ENCODE measurements at places on chromosomes 4 and X.
A peak's percentile ranks its signal among the peaks of the same experiment; 100 is the strongest.

DNA sequence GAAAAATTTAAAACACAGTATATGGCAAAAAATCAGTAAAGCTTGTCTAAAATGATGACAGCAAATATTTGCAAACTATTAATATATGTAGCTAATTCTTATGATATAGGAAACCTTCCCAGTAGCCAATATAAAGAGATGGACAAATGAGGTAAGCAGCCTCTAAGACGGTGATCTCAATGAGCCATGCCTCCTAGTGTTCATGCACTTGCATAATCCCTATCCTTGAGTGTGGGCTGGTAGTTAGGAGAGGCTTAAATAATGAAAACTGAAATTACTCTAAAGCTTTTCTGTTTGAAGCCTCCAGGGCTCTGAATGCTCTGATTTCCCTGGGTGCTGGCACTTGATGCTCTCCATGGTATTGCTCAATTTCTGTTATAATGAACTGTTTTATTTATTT, 24.6 kb upstream of the ARMCX4 start:
- DNase-seq, result no peak

- DNase-seq, result no peak
Observed at GRCh38 chrX:122622795-122623194, 561.3 kb upstream of the GRIA3 start.

DNA sequence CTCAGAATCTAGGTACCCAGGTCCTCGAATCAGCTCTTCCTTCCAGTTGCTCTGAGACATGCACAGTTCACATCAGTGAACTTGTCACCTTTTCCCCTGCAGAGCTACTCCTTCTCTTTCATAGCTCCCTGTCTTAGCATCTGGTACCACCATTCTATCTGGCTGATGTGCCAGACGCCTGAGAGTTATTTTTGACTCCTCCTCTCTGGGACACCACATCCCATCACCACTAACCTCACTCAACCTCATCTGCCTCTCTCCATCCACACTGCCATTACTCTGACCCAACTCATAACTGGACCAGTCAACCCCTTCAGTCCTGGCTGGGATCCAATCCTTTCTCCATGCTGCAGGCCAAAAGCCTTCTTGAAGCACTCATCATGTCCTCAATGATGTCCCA, 44.5 kb downstream of the SLC2A9 start:
- no peak for DNase-seq

DNA sequence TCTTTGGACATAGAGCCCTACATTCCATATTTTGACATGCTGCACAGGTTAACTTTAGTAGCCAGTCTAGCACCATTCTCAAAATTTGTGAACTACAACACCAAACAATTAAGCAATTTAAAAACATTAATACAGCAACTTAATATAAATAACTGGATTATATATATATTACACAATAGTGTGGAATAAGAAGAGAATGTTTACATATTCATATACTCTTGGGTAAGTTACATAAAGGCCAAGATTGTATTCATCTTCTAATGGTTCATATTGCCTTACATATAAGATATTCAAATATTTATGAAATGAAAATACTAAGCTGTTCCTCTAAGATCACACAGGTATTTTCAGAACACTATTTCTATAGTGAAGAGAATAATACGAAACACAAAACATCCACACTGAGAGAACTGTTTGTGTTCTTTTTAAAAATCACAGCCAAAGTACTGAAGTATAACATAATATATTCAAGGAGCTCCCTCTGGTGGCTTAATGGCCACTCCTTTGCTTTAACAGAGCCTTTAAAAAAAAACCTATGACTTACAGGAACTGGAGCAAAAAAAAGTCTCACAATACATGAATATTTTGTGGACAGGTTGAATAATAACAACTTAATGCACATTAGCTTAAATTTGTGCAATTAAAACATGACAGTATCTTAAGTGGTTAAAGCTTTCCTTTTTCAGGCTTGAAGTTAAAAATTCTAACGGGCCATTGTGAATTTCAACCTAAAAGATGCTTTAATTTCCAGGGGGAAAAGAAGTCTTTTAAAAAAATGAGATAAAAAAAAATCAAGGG, 46.2 kb downstream of the NEK1 start:
- peak; percentile 51 for DNase-seq

- DNase-seq, result no peak
Observed at GRCh38 chrX:11678158-11678557, 12.4 kb upstream of the ARHGAP6 start.

DNA sequence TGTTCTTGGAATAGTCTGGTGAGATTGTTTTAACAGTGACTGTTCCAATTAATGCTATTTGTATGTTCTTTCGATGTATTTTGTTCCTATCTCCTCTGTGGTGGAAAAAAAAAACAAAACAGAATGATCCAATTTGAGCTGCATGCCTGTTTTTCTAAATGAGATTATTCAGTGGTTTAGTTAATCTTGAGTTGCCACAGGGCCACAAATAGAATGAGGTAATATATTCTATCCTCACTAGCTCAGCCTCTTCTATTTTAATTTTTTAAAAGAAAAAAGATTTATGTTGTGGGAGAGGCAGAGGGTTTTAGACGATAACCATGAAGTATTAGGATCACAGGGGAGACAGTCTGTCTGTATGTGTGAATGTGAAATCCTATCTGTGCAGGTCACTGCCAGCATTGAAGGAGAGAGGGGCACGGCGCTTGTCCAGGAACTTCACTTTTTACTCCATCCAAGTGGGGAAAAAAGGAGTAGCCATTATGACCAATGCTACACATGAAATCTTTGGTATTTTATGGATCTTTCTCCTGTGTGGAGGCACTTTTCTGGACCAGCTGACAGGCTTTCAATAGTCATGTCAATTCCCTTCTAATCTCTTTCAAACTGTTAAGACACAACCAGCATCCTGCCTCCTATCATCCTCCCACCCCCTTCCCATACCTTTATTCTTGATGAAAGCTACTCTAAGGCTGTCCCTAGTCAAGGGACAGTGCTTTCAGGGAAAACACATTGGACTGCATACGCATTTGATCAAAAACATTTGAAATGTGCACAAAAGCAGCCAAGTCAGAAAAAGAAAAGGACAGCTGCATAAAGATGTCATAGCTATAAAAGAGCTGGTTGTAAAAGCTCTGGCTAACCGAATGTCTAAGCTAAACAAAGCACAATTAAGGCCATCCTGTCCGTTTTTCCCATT, 1063.8 kb upstream of the INTU start:
- DNase-seq, result no peak

DNA sequence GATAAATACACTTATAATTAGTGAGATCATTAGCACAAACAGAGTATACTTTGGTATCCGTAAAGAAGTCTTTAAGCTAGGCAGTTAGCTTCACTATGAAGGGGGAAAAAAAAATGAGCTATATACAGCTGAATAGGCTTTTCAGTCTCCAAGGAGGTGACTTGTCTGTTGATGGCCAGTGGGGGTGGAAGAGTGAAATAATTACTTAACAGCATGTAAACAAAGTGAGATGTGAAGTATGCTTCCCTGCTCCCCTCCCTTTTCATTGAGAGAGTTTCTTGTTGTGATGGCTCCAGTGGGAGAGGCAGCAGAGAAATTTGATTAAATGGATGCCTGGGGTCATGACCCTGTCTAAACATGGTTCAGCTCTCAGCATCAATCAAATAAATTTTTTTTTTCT, 180.9 kb downstream of the DACH2 start:
- no peak for DNase-seq

- no peak for DNase-seq
Observed at GRCh38 chrX:153302796-153303195, 18.8 kb downstream of the PNMA6F start.

DNA sequence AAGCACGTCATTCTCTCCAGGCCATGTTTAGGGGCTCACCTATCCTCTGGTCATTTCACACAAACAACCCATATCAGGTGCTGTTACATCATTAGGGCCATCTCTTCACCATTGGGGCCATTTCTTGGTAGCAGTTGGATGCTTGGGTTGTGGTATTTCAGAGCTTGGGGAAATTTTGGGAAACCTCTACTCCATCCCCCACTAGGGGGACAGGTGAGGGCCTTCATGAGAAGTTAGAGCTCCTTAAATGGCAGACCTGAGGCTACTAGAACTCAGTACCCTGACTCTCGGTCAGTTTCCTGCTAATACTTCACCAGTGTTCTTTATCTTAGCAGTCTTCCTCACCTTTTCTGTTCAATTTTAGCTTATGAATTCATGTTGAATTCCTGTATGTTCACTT, 50.2 kb downstream of the ZNF827 start:
- no peak for DNase-seq

GRCh38 chr4:75251547-75251946, 262.7 kb downstream of the RCHY1 start:
- DNase-seq, result no peak

DNA sequence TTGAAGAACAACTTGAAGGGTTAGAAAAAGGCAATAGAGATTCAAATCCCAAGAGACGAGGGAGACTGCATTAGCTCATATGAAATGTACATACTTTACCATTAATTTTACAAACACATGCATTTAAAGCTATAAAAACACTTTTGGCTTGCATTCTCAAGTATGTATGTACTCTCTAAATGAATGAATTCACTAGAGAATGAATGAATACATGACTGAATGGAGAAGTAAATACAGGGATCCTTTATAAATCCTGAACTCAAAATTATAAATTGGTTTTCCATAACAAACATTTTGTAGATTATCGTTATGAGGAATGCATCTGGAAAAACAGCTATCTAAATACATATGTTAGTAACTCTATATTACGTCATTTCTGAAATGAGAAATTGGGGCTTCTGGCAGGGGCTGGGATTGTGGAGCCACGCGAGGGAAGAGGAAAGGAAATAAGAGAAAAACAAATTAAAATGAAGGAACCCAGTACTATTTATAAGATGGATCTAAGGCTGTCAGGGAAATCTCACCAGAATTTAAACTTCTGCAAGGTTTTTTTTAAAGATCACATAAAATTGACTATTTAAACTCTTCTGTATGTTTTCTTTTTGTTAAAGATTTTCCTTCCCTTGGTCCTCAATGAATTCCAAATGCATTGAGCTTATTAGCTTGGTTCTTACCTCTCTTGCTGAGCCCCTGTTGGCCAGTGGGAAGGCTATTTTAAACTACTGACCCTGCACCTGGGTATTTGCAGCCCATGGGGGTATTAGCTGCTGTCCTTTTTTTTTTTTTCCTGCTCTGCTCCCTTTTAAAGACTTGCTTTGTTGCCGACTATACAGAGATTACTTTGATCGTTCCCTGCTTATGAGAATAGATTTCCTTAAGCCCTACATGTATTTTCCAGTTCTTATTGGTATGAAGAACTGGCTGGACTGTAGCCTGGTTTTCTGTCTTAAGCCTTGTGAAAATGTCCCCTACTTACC, 207.8 kb downstream of the ADGRL3 start:
- no peak for DNase-seq

GRCh38 chr4:8215001-8215427, 15.9 kb downstream of the SH3TC1 start:
- no peak for DNase-seq

DNA sequence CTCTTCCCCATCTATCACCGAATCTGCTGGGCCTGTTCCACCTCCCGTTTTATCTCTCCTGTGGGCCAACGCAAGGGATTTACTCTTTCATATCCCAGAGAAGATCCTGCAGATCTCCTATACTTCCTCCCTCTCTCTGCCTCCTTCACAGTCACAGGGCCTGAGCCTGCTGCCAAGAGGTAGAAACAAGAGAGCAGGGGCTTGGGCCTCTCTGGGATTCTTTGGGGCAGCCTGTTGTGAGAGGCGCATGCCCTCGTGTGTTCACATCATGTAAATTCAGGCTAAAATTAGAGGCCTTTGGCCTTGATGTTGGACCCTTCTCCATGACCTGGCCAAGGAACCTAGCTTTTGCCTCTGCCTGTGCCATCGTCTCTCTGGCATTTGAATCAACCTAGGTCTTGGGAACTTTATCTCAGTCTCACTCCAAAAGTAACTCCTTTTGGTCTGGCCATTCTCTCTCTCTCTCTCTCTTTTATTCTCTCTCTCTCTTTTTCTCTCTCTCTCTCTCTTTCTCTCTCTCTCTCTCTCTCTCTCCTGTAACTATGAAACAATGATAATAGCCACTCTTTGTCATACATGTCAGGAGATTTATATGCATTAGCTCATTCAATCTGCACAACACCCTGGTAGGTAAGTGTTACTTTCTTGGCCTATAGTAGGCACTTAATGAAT, 20.0 kb upstream of the EFNB1 start:
- no peak for DNase-seq

GRCh38 chr4:13118633-13119032, 365.5 kb downstream of the RAB28 start:
- no peak for DNase-seq

GRCh38 chrX:43898406-43899035, 16.3 kb upstream of the MAOB start:
- DNase-seq, result no peak

- no peak for DNase-seq
Observed at GRCh38 chr4:182752158-182752910, 164.9 kb downstream of the DCTD start.

GRCh38 chrX:69987691-69988090, 62.0 kb downstream of the AWAT2 start:
- no peak for DNase-seq

DNA sequence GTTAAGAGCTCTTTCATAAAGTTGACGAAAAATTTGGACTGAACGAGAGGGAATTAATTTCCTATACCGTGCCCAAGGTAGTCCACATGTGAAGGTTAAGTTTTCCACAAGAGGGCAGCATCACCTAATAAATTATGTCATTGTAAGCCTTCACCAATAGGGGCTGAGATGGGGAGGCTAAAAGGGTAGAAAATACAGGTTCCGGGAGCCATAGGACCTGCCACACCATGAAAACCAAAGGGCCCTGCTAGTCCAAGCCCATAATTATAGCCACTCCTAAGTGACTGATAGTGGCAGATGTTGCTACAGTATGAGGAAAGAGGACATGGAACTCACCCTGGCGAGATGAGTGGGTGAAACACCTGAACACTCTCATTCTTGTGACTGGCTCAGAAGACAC, 122.2 kb downstream of the SHROOM4 start:
- peak; percentile 28 for DNase-seq

GRCh38 chr4:113537628-113538027, 223.9 kb downstream of the CAMK2D start:
- no peak for DNase-seq

DNA sequence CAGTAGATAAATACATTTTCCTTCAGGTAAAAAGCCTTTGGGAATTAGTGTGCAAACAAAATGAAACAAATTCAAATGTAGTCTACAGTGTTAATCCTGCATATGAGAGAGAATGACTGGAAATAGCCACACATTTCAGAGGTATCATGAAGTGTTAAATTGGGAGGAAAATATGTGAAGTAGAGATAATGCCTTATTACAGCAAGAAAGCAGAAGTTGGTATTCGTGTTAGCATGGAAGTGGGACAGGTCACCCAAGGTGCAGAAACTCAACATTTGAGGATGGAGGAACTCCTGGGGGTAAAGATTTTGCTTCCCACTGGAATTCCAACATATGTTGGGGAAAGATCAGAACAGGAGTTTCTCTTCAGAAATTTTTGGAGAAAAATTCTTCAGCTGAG, 51.3 kb downstream of the EMCN start:
- DNase-seq, result no peak

DNA sequence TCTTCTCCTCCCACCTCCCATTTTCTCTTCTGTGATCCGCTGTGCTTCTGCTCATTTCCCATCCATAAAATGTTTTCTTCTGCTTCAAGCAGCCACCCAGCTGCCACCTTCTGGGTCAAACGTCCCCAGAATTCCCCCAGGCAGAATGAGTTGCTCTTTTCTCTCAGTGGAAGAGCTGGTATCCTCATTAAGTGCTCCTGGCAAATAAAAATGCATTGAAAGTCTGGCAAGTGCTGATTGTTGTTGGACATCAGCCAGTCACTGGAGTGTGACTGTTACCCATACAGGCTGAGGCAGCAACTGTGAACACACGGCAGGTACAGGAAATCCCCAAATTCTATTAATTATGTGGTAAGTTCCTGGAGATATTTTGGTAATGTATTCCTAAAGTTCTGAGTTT, 52.6 kb downstream of the LIMCH1 start:
- DNase-seq, result no peak
